Caco-2 (cell line): ENCODE measurements at places on chromosomes 2 and 18. TPM values are rescaled to one million over a fixed set of nuclear protein-coding genes. Genes with fewer than 3 reads are reported as not detected.

DNA sequence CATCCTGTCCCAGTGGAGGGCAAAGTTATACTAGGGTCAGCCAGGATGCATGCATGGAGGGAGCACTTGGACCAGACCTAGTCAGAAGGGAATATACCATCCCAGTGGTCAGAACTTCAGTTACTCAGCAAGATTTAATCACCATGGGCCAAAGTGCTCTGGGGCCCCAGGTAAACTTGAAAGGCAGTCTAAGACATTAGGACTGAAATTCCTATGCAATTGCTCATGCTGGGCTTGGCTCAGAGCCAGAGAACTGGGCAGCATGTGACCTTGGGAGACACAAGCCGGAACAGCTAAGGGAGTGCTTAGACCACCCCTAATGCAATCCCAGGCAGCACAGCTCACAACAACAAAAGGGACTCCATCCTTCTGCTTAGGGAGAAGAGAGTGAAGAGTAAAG lies 401.3 kb downstream of the KCNJ3 start:
- DNase-seq = peak; percentile 64

Gene SP9
- total RNA-seq = 2.9 TPM in 2 replicates

Gene ALPP
- total RNA-seq = 4.9 and 5.8 TPM in 2 replicates

DNA sequence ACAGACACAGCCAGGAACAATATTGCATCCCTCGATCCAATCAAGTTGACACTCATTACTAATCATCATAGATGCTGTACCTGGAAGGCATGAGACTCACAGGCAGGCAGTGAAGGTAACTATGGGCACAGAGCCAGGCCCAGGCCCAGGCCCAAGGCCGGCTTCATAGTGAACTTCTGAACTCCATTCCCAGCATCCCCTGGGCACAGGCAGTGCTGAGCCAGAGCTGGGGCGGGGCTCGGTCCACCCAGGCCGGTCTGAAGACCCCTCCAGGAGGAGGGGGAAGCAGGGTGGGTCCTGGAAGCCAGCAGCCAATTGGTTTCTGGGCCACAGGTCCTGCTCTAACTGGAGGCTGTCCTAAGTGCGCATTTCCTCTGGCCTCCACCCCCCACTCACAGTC lies 37.6 kb downstream of the MLPH start:
- DNase-seq = no peak

DNA sequence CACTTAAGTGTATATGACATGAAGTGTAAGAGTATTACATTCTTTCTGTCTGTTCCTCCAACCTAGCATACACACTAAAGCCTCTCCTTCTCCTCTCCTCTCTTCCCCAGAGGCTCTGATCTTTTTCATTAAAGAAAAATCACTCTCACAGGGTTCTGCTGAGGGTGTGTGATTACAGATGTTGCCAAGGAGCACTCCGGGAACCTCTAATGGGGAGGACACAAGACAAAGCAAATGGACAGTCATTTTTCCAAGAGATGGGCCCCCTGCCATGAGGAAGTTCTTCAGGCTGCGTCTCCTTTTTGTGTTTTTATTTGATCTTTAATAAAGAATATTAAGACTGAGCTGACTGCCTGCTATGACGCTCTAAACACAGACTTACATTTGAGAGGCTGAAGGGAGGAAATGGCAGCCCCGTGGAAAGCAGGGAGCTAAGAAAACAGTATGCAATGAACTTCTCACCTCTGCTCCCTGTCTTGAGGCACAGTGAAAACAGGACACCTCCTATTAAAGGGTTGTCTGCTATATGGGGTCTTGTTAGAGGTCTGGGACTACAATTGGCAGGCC lies 578.1 kb downstream of the PIK3C3 start:
- no peak for DNase-seq

DNA sequence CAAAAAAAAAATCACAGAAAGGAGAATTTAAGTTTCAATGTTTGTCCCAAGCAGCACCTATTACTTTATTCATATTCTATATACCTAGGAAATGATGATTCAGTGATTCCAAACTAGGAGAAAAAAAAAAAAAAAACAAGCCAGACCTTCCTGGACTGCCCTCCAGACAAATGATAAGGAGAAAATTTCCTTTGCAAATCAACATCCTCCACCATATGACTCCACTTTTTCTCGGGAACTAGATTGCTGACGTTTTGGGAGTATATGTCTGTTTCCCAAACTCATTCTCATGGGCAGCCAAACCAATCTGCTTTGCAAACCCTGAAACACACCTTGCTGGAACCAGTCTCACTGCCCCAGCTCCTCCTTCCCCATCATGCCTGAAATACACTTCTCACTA lies 16.8 kb downstream of the AP1S3 start:
- no peak for DNase-seq

Gene OXER1
- 10.9 and 11.0 TPM in 2 replicates for total RNA-seq

- DNase-seq = no peak
Measured at GRCh38 chr2:164943289-164943688, 12.0 kb downstream of the SLC38A11 start.

Gene ESPNL
- not detected in 2 replicates for total RNA-seq

GRCh38 chr2:201093573-201093972 lies 21.8 kb downstream of the NDUFB3 start:
- DNase-seq = no peak

Gene DSG1
- not detected in 2 replicates for total RNA-seq

DNA sequence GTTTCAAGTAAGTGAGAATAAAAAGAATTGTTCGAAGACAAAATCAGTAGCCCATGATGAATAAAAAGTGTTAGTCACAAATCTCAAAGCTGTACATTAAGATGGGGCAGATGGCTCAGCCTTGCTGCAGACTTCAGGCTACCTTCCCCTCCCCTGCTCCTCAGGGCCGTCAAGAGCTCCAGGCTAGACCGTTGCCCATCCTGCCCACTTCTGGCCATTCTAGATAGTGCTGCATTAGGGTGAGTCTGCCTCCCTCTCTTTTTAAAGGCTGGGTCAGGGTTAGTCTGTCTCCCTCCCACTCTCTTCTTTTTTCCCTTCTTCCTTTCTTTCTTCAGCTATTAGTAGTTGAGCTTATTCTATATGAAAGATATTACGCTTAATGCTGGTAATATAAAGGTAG lies 86.0 kb downstream of the MAPRE2 start:
- peak; percentile 2 for DNase-seq

GRCh38 chr2:128317181-128317898 lies 1.3 kb downstream of the HS6ST1 start:
- peak; percentile 44 for DNase-seq
